Lung (tissue), 17 donors: ENCODE measurements at places on chromosomes 7 and 10. TPM values are rescaled to one million over a fixed set of nuclear protein-coding genes. Genes with fewer than 3 reads are reported as not detected.

DNA sequence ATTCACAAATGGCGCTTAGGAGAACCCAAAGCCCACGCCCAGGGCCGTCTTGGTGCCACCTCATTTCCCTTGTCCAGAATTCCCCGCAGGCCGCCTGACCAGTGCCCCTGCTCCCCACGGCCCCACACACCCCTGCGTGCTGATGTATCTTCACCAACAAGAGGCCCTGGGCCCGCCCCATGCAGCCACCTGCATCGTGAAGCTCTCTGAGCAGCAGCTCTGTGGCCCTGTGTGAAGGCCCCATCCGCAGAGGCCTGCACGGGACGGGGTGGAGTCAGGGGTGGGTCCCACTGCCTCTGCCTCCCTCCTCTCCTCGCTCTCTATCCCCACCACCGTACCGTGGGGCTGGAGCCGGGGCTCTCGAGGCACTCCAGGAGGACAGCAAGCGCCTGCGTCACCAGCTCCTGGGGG lies 14.7 kb downstream of the BRAT1 start:
- no peaks in the 10 kb centered on the region for H3K27me3 ChIP-seq
- no peaks in the 10 kb centered on the region for H3K4me1 ChIP-seq
- H3K36me3 ChIP-seq, result peaks cover 24% of the 10 kb centered on the region
- no peak overlapping the region for H3K27ac ChIP-seq
- H3K4me3 ChIP-seq, result no peak overlapping the region

GRCh38 chr7:41052736-41053135 lies 650.2 kb downstream of the INHBA start:
- H3K27me3 ChIP-seq, result no peaks in the 10 kb centered on the region
- H3K27ac ChIP-seq, result no peak overlapping the region
- H3K4me1 ChIP-seq, result no peaks in the 10 kb centered on the region
- no peaks in the 10 kb centered on the region for H3K36me3 ChIP-seq

DNA sequence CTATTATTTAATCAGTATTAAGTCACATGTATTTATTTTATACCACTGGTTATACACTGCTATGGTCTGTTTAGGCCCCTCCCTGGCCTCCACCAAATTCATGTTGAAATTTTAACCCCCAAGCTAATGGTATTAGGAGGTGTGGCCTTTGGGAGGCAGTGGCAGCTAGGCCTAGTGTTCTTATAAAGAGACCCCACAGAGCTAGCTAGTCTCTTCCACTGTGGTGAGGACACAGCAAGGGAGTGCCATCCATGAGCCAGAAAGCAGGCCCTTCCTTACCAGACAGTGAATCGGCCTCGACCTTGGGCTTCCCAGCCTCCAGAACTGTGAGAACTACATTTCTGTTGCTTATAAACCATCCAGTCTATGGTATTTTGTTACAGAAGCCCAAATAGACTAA lies 28.7 kb downstream of the RBM48 start:
- H3K36me3 ChIP-seq, result peaks cover 12% of the 10 kb centered on the region
- no peak overlapping the region for H3K4me3 ChIP-seq
- DNase-seq, result no peak
- H3K27me3 ChIP-seq, result no peaks in the 10 kb centered on the region

- no peak overlapping the region for H3K27ac ChIP-seq
- peaks cover 8% of the 10 kb centered on the region for H3K4me1 ChIP-seq
- peak; percentile 78 for DNase-seq
- H3K4me3 ChIP-seq, result no peak overlapping the region
- H3K27me3 ChIP-seq, result no peaks in the 10 kb centered on the region
Observed at GRCh38 chr10:113576852-113577251, 24.0 kb downstream of the HABP2 start.

- no peaks in the 10 kb centered on the region for H3K27me3 ChIP-seq
- H3K27ac ChIP-seq, result no peak overlapping the region
- no peaks in the 10 kb centered on the region for H3K4me1 ChIP-seq
Observed at GRCh38 chr10:109988212-109988596, 19.6 kb upstream of the ADD3 start.

DNA sequence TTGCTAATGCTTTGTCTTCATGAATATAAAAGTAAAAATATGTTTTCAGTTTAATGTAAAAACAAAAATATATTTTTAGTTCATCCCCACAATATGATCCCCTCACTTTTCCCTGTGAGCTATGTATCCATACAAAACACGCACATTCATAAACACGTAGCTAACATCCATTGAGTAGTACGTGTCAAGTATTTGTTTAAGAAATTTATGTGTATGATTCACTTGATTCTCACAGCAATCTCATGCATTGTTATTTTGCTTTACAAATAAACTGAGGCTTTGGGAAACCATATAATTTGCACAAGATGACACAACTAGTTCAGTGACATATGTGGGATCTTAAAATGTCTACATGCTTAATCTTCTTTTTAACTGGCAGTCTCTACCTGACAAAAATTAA lies 329.6 kb upstream of the SEMA3C start:
- H3K27ac ChIP-seq, result no peak overlapping the region
- H3K36me3 ChIP-seq, result no peaks in the 10 kb centered on the region
- H3K27me3 ChIP-seq, result no peaks in the 10 kb centered on the region

DNA sequence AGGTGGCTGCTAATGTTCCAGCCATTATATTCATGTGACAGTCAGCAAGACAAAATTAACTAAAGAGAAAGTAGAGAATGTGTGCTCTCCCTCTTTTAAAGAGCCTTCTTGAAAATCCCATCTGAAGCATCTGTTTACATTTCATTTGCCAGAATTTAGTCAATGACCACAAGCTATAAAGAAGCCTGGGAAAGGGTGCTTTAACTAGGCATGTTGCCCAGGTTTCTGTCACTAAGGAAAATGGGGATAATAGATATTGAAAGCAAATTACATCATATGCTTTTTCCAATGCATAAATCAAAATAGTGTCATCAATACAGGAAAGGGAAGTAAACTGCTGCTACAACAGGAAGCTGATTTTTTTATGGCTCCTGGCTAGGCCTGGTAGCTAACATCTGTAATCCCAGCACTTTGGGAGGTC lies 67.7 kb downstream of the ELAPOR2 start:
- DNase-seq, result no peak
- H3K27me3 ChIP-seq, result no peaks in the 10 kb centered on the region
- no peaks in the 10 kb centered on the region for H3K36me3 ChIP-seq
- peaks cover 3% of the 10 kb centered on the region for H3K4me1 ChIP-seq
- H3K27ac ChIP-seq, result no peak overlapping the region
- no peak overlapping the region for H3K4me3 ChIP-seq

DNA sequence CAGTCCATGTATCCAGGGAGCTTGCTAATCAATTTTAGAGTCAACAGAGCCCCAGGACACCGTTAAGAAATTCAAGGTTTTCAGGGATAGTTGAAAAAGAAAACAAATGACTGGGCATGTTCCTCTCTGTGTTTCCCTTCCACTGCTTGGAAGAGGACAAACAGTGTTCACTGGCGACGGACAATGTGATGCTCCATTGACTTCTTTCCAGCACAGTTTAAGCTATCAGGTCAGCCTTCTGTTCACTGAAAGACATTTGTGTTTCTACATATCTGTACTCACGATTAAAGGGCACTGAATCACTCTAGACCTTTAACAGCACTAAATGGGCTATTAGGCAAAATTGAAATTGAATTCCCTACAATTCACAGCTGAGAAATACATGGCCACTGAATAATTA lies 123.6 kb downstream of the RNLS start:
- H3K27me3 ChIP-seq, result no peaks in the 10 kb centered on the region
- H3K4me1 ChIP-seq, result no peaks in the 10 kb centered on the region
- H3K4me3 ChIP-seq, result no peak overlapping the region
- H3K36me3 ChIP-seq, result no peaks in the 10 kb centered on the region
- no peak for DNase-seq
- no peak overlapping the region for H3K27ac ChIP-seq

GRCh38 chr7:2289111-2289586 lies 25.1 kb downstream of the SNX8 start:
- H3K4me3 ChIP-seq, result no peak overlapping the region
- no peak overlapping the region for H3K27ac ChIP-seq
- no peaks in the 10 kb centered on the region for H3K4me1 ChIP-seq
- no peaks in the 10 kb centered on the region for H3K27me3 ChIP-seq
- peaks cover 3% of the 10 kb centered on the region for H3K36me3 ChIP-seq

DNA sequence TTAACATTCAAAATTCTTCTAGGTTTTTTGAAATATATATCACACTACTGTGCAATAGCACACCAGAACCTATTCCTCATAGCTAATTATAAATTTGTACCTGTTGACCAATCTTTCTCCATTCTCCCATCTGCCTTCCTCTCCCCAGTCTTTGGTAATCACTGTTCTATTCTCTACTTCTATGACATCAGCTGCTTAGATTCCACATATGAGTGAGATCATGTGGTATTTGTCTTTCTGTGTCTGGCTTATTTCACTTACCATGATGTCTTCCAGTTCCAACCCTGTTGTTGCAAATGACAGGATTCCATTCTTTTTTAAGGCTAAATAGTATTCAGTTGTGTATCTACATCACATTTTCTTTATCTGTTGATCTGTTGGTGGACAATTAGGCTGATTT lies 54.4 kb upstream of the CCDC6 start:
- no peaks in the 10 kb centered on the region for H3K4me1 ChIP-seq
- H3K36me3 ChIP-seq, result no peaks in the 10 kb centered on the region
- H3K27ac ChIP-seq, result no peak overlapping the region
- no peaks in the 10 kb centered on the region for H3K27me3 ChIP-seq
- no peak overlapping the region for H3K4me3 ChIP-seq
- no peak for DNase-seq

DNA sequence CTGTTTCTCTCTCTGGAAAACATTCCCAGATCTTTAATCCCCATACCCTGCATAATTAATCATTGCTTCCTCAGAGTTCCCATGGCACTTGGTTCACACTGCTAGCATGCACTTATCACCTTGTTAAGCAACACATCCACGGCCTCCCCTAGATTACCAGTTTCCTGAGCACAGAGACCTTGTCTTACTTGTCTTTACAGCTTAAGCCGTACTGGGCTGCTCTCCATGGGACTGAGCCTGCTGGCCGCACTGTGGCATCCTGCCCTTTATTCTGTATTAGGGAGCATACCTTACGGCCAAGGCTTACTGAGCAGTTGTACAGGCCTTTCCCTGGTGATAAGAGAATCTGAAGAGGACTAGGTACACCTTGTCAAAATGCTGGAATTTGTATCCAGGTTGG lies 190.2 kb downstream of the REEP3 start:
- H3K27me3 ChIP-seq, result no peaks in the 10 kb centered on the region
- peak overlapping the region; percentile 89 for H3K27ac ChIP-seq
- H3K4me1 ChIP-seq, result peaks cover 30% of the 10 kb centered on the region
- H3K4me3 ChIP-seq, result no peak overlapping the region
- DNase-seq, result no peak

GRCh38 chr7:47444376-47445098 lies 137.4 kb downstream of the TNS3 start:
- H3K36me3 ChIP-seq, result peaks cover 2% of the 10 kb centered on the region
- no peaks in the 10 kb centered on the region for H3K27me3 ChIP-seq
- peaks cover 6% of the 10 kb centered on the region for H3K4me1 ChIP-seq
- DNase-seq, result no peak

- no peak overlapping the region for H3K27ac ChIP-seq
- DNase-seq, result no peak
Observed at GRCh38 chr7:5230265-5231067, 40.4 kb downstream of the WIPI2 start.

DNA sequence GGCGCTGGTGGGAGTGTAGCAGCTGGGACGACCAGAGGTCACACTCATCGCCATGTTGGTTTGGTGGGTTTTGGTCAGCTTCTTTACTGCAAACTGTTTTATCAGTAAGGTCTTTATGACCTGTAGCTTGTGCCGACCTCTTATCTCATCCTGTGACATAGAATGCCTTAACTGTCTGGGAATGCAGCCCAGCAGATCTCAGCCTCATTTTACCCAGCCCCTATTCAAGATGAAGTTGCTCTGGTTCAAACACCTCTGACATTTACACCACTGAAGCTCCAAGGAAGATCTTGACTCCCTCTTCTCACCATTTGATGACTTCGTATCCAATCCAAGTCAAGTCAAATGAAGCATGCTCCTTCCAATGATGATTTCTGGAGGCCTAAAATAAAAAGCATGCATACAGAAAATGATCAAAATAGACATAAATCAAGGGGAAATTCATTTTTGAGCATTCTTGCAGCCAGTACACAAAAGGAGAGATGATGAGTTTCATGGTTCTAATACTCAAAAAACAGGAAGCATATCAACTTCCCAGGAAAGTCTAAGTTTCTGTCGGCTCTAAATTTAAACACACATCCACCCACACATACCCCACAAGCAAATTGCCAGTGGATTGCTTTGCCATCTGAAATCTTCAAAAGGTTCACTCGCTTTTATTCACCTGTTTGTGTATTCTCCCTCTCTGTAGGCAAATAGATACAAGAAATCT lies 2.4 kb upstream of the PSMG3 start:
- no peaks in the 10 kb centered on the region for H3K4me1 ChIP-seq
- DNase-seq, result no peak
- H3K27ac ChIP-seq, result no peak overlapping the region
- H3K36me3 ChIP-seq, result peaks cover 6% of the 10 kb centered on the region
- no peaks in the 10 kb centered on the region for H3K27me3 ChIP-seq

DNA sequence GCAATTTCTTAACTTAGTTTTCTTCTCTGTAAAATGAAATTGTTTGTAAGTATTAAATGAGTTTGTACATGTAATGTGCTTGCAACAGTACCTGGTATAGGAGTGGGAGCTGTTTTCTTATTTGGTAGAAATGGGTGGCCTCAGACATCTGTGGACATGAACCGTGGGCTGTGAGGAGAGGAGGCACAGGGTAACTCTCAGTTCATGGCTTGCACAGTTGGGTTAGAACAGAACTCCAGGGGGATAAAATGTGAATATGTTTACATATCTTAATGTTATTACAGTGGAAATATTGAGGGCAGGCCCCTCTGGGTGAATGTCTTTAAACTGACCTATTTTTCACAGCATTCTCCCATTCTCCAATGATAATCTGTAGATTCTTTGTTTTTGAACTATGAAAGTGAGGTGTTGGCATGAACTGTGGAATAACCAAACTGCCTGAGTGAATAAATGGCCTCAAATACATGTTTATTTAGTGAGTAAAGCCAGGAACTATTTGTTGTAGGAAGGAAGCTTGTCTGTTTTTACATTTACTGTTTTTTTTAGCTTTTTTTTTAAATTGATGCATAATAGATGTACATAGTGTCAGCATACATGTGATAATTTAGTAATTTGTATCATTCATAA lies 2.6 kb downstream of the ABCA13 start:
- no peak for DNase-seq
- no peak overlapping the region for H3K27ac ChIP-seq
- H3K36me3 ChIP-seq, result no peaks in the 10 kb centered on the region
- no peaks in the 10 kb centered on the region for H3K27me3 ChIP-seq

GRCh38 chr10:88920986-88921593 lies 31.5 kb downstream of the ACTA2 start:
- no peak overlapping the region for H3K27ac ChIP-seq
- H3K27me3 ChIP-seq, result no peaks in the 10 kb centered on the region
- H3K36me3 ChIP-seq, result no peaks in the 10 kb centered on the region
- no peaks in the 10 kb centered on the region for H3K4me1 ChIP-seq

GRCh38 chr7:85719981-85720953 lies 533.4 kb upstream of the SEMA3D start:
- no peaks in the 10 kb centered on the region for H3K4me1 ChIP-seq
- no peak overlapping the region for H3K4me3 ChIP-seq
- no peak overlapping the region for H3K27ac ChIP-seq
- no peaks in the 10 kb centered on the region for H3K36me3 ChIP-seq
- DNase-seq, result no peak
- H3K27me3 ChIP-seq, result no peaks in the 10 kb centered on the region

FAM185A gene
- total RNA-seq, result 17.3 TPM

ATRNL1 gene
- total RNA-seq, result 11.1 TPM

MOGAT3 gene
- not detected for total RNA-seq

PRKAR2B gene
- 15.0 TPM for total RNA-seq

MACC1 gene
- 45.2 TPM for total RNA-seq

ACTA2 gene
- total RNA-seq, result 485 TPM

RET gene
- 1.2 TPM for total RNA-seq

SVOPL gene
- 1.5 TPM for total RNA-seq

HOXA4 gene
- total RNA-seq, result 4.4 TPM

ADGRA1 gene
- 0.23 TPM for total RNA-seq

RPEL1 gene
- total RNA-seq, result not detected
